ENCODE measurements at places on chromosomes 13 and 19.

GRCh38 chr13:109336730-109337129, 449.7 kb downstream of the IRS2 start:
- DNase-seq, result peak; percentile 86

- DNase-seq, result no peak
These were observed 13.2 kb downstream of the ING1 start for GRCh38 chr13:110726726-110727125.

DNA sequence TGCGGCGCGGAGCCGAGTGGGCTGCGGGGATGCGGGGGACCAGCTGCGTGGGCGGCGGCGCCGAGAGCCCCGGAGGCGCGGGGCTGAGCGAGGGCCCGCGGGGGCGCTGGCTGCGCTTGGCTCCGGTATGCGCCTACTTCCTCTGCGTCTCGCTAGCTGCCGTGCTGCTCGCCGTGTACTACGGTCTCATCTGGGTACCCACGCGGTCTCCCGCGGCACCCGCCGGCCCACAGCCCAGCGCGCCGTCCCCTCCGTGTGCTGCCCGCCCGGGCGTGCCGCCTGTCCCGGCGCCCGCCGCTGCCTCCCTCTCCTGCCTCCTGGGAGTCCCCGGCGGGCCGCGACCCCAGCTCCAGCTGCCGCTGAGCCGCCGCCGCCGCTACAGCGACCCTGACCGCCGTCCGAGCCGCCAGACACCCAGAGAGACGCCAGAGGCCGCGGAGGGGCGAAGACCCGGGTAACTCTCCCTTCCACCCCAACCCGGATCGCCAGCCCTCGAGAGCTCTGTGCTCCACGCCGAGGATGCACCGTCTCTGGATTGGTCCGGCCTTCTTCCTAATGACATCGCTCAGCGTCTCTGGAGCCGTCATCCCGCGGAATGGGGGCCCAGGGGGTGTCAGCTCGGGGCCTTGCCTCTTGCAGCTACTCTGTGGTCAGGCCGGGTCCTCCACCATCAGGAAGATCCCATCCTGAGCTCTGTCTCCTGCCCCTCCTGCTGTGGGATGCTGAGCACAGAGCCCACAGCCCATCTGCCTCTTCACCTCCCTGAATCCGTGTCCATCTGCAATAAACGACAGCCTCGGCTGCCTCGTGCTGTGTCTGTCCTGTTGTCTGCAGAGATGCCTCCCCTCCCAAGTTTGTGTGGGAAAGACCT, 441 bp downstream of the INAFM1 start:
- DNase-seq, result no peak

- DNase-seq, result no peak
These were observed 8.1 kb upstream of the FKRP start for GRCh38 chr19:46737761-46738171.

GRCh38 chr13:30504081-30504480, 38.3 kb upstream of the HMGB1 start:
- DNase-seq, result no peak

- peak; percentile 29 for DNase-seq
These were observed at the start of gene LRRC63 for GRCh38 chr13:46211483-46212351. LRRC63 (plus strand) TSS chr13:46211928; CDS start chr13:46213035, 1,107 bp downstream.

- DNase-seq, result no peak
These were observed 2.1 kb upstream of the PHLDB3 start for GRCh38 chr19:43506629-43507028.

DNA sequence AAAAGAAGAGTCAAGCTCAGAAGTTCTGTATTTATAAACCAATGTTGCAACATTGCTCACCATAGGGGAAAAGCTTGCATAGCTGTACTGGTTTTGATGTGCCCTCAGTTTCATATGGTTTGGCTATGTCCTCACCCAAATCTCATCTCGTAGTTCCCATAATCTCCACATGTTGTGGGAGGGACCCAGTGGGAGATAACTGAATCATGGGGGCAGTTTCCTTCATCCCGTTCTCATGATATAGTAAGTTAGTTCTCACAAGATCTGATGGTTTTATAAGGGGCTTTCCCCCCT, 73.9 kb downstream of the TNFRSF19 start:
- DNase-seq, result no peak

DNA sequence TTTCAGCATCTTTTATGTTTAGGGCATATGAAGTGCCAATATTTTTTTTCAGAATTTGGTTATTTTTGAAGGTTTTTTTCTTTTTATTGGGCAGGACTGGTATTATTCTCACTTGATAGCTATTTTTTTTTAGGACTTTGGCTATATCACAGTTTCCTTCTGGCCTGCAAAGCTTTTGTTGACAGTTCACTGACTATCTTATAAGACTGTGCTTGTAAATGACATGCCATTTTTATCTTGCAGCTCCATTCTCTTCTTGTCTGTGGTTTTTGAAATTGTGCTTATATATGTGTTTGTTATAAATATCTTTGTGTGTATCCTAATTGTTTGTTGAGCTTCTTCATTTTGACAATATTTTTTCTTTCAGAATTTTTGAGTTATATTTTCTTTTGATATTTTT, 26.4 kb upstream of the ZNF431 start:
- DNase-seq, result no peak

DNA sequence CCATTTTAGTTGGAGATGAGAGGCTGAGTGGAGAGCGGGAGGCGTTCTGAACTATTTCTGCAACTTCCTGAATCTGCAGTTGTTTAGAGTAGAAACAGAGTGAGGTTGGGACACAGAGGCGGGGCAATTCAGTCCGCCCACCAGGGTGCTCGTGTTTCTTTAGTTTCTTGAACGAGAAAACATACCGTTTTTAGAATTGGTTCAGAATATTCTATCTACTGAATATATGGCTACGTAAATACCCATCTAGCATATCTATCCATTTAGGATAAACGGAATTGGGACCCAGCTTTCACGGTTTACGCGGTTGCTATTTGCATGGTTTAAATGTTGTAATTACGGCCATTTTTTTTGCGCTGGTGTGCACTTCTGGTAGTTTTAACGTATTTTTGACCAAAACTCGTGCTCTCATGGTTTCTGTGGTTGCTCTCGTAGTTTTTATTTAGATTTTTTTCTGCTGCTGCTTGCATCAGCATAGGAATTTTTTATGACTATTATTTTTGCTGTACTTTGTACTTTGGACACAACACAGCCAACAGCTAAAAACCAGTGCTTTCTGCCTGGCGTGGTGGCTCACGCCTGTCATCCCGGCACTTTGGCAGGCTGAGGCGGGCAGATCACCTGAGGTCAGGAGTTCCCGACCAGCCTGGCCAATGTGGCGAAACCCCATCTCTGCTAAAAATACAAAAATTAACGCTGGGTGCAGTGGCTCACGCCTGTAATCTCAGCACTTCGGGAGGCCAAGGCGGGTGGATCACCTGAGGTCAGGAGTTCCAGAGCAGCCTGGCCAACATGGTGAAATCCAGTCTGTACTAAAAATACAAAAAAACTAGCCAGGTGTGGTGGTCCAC, 32.7 kb downstream of the TIMM13 start:
- DNase-seq, result no peak

GRCh38 chr19:14689598-14690503, at the start of gene ZNF333:
ZNF333 (plus strand) TSS chr19:14690048; CDS start chr19:14693492, 3,444 bp downstream.
- DNase-seq, result peak; percentile 89

DNA sequence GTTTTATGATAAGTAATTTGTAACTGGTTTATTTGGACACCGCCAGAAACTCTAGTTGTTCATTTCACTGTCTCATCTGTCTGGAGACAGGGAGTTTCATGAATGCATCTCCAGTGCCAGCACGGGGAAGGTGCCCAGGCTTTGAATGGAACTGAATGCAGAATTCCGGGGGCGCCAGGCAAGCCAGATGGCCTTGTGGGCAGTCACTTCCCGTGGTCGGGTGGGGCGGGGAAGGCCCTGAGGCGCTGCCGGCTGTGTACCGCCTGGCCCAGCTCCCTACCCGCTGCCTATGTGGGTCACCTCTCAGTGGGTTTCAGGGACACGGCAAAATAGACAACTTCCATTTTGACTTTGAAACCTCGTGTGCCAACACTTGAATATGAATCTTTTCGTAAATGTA, 28.8 kb upstream of the MCF2L start:
- DNase-seq, result no peak

DNA sequence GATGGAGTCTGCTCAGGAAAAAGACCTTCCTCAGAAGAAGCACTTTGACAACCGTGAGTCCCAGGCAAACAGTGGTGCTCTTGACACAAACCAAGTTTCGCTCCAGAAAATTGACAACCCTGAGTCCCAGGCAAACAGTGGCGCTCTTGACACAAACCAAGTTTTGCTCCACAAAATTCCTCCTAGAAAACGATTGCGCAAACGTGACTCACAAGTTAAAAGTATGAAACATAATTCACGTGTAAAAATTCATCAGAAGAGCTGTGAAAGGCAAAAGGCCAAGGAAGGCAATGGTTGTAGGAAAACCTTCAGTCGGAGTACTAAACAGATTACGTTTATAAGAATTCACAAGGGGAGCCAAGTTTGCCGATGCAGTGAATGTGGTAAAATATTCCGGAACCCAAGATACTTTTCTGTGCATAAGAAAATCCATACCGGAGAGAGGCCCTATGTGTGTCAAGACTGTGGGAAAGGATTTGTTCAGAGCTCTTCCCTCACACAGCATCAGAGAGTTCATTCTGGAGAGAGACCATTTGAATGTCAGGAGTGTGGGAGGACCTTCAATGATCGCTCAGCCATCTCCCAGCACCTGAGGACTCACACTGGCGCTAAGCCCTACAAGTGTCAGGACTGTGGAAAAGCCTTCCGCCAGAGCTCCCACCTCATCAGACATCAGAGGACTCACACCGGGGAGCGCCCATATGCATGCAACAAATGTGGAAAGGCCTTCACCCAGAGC, 16.2 kb upstream of the ZNF544 start:
- DNase-seq, result no peak

DNA sequence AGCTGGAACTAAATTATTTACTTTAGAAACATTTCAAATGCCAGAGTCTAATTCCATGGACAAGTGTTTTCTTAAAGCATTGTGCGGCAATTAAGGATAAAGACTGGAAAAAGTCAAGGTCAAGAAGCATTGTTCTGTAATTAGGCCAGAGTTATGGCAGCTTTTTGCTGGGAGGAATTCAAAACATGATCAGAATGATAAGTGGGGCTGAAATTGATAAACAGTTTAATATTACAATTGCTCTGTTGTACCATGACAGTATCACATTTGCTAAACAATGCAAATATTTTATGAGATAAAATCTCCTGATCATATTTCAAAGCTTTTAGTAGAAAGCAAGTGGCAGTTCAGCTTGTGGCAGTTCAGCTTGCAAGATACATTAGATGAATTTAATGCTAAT, 513.7 kb downstream of the GPC6 start:
- DNase-seq, result no peak

GRCh38 chr19:12783849-12784393, 7.4 kb upstream of the JUNB start:
- no peak for DNase-seq

GRCh38 chr19:6596621-6597020, 5.7 kb upstream of the CD70 start:
- DNase-seq, result no peak

- DNase-seq, result no peak
These were observed 124.5 kb downstream of the ABCC4 start for GRCh38 chr13:95176611-95177259.

GRCh38 chr13:68057836-68058235, 827.7 kb upstream of the PCDH9 start:
- DNase-seq, result no peak

- DNase-seq, result no peak
These were observed 57.7 kb downstream of the SLITRK1 start for GRCh38 chr13:83824560-83824959.

DNA sequence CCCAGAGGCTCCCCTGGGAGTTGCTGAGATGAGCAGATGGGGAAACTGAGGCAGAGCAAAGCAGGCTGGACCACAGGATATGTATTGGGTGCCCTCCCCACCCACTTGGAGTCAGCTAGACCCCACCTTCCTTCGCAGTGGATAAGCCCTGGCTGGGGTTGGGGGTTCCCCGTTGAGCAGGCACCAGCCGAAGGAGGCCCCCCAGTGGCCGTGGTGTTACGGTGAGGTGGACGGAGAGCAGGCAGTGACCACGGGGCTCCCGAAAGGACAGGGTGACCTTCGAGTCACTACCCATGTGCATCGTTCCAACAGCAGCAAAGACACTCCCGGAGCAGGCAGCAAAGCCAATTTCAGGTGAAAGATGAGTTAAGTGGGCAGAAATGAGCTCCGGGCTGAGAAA, 62.4 kb upstream of the ADGRE5 start:
- no peak for DNase-seq

Measured in fibroblast of skin of right quadriceps (primary cell).